Esophagus muscularis mucosa (tissue), 4 donors: ENCODE measurements at places on chromosomes 4 and X. TPM values are rescaled to one million over a fixed set of nuclear protein-coding genes. Genes with fewer than 3 reads are reported as not detected.

F8 gene
- total RNA-seq, result 17.0 TPM

SSX2 gene
- total RNA-seq, result not detected

UGT2A1 gene
- not detected for total RNA-seq

HDAC8 gene
- total RNA-seq, result 19.2 TPM

TMPRSS11A gene
- 0.42 TPM for total RNA-seq

GRCh38 chr4:7632341-7632740, 197.6 kb upstream of the PSAPL1 start:
- DNase-seq, result no peak

DNA sequence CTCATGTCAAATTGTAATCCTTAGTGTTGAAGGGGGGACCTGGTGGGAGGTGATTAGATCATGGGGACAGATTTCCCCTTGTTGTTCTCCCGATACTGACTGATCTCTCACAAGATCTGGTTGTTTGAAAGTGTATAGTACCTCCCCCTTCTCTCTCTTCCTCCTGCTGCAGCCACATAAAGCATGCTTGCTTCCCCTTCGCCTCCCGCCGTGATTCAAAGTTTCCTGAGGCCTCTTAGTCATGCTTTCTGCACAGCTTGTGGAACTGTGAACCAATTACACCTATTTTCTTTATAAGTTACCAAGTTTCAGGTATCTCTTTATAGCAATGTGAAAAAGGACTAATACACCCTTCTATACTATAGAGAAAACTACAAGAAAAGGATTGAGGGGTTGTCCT, 1170.5 kb upstream of the AGA start:
- no peak for DNase-seq

DNA sequence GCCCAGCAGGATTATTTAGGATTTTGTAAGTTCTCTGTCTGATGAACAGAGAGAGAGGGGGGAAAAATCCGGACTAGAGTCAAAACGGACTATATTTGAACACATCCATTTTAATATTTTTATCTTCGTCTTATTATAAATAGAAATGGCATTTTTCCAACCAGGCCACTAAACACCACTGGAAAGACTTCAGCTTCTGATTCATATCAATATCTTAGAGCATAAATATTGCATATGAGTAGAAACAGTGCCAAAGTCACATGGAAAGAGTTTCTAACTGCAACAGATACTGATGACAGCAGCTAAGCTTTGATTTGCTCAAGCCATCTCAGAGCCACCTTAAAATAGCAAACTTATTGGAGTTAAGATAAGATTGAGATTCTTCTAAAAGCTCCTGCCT, 456 bp downstream of the PPARGC1A start:
- DNase-seq, result no peak

- DNase-seq, result no peak
Observed at GRCh38 chr4:141826260-141826659, 189.9 kb downstream of the IL15 start.

GRCh38 chrX:9703406-9703805, 62.2 kb downstream of the GPR143 start:
- no peak for DNase-seq
